ENCODE measurements at places on chromosomes 4 and X.

DNA sequence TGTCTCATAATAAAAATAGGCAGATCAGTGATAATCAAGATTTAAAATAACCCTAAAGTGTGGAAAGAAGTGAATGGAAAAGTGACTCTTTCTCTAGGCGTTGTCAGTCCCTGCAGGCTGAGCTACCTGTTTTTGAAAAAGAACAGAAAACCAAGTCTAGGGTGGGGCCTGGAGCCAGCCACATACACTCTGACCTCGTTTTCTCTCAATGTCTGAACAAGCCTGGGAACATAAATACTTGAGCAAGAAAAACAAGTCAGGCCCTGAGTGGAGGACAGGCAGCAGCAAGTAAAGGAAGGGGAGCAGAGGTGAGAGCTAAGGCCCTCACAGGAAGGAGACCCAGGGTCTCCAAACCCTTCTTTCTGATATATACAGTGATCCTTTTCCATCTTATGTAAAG, 91.7 kb upstream of the HPF1 start:
- DNase-seq, result no peak

- DNase-seq, result no peak
Observed at GRCh38 chrX:18041656-18042055, 179.0 kb downstream of the BEND2 start.

DNA sequence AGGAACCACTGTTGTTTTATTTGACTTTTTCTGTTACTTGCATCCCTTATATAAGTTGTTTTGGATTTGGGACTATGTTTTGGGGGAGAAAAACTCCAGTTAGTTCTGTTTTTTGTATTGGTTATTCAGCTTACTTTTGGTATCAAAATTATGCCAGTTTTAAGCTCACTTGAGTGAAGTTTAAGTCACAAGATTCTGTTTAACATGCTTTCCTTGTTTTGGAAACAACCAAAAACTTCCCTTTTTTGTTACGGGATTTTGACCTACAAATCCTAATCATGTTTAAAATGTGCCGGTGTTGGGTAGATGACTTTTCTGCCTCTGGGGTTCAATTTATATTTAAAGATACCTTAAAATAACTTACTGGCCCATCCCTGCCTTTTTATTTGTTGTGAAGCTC, 36.0 kb downstream of the CCNI start:
- DNase-seq, result no peak

GRCh38 chr4:75623026-75623425, 7.3 kb downstream of the CDKL2 start:
- DNase-seq, result no peak

GRCh38 chr4:185179488-185179887, 24.3 kb downstream of the CFAP97 start:
- DNase-seq, result no peak

- no peak for DNase-seq
Observed at GRCh38 chrX:64758047-64758446, 218.2 kb downstream of the ZC4H2 start.

DNA sequence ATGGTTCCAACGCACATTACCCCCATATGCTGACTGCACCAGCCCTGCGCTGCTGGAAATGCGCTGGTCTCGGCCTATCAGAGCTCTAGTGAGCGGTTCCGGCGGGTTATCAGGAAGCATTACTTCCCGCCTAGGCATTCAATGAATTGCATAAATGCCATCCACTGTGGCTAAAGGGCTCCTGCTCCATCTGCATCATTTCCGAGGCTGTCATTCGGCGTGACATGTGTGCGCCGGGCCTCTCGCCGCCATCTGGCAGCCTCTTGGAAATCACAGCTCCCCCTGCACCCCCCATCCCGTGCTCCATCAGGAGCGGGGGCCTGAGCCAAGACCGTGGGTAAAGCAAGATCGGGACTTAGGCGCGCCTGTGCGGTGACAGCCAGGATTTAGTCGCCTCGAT, 64.4 kb downstream of the SEPSECS start:
- DNase-seq, result peak; percentile 55

GRCh38 chr4:15516494-15516893, 46.8 kb downstream of the CC2D2A start:
- DNase-seq, result no peak

DNA sequence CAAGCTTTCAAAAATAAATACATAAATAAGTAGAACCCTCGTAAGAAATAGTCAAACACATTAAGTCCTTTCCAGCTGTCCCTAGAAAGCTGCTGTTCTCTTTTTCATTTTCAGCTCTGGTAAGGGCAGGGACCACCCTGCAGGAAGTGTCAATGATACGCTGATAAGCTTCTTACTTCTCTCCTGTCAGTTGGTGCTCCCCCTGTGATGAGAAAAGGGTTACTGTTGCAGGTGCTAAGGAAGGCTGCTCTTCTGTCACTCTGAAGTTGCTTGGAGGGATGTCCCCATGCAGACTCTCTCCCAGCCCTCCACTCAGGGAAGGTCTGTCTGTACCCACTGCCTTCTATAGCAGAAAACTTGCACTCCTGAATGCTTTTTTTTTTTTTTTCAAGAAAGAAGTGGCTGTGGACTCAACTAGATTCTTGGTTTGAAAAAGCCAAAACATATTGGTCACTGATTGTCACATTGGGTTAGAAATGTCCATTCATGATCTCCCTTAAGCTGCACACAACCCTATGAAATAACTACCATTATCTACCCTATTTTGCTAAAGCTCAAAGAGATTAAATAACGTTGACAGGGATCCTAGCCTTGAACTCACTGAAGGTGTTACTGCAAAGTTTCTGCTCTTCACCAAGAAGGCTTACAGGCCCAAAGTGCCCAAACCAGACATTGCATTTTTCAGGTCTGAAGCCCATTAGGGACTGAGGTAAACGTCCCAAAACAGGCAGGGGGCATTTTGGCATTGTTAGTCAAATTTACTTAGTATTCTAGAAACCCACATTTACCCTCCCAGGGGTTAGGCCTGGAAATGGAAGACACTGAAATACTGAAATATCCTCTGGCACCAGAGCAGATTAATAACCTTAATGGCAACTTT, 1.2 kb downstream of the CXCL3 start:
- no peak for DNase-seq

- peak; percentile 88 for DNase-seq
Observed at GRCh38 chrX:148500423-148501385, at the start of gene AFF2. Gene AFF2 (plus strand): TSS chrX:148500617. CDS start chrX:148501098, 481 bp downstream.

- no peak for DNase-seq
Observed at GRCh38 chr4:112358952-112359749, 62.0 kb downstream of the ALPK1 start.

DNA sequence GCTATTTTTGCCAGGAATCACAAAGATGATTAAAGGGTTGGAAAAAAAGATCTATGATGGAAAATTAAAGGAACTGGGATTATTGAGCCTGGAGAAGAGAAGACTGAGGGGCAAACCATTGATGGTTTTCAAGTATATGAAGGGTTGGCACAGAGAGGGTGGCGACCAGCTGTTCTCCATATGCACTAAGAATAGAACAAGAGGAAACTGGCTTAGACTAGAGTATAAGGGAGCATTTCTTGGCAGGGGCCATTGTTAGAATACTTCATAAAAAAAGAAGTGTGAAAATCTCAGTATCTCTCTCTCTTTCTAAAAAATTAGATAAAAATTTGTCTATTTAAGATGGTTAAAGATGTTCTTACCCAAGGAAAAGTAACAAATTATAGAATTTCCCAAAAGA, 75.1 kb downstream of the NPNT start:
- DNase-seq, result no peak

DNA sequence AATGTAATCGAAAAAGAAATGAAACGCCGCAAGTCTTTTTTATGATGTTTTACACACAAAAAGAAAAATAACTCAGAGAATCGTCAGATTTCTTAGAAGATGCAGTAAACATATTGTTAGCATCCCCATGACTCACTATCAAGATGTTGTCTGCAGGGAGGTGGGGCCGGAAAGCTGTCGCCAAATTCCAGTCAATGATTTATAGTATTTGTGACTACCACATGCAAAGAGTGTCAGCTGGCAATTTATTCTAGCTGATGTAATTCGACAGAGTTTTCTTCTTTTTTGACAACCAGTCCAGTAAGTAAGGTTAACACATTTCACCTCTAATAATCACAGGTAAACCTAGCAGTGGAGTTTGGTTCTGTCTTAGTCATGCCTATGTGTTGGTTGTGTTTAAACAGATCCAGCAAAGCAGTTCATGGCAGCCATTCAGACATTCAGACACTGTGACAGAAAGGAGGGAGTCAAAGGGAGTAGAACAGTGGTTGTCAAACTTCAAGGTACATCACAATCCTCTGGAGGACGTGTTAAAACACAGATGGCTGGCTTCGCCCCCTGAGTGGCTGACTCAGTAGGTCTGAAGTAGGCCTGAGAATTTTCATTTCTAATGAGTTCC, 19.8 kb upstream of the PPP1R2C start:
- DNase-seq, result no peak
